ENCODE measurements at places on chromosomes 2 and 18. TPM values are rescaled to one million over a fixed set of nuclear protein-coding genes. Genes with fewer than 3 reads are reported as not detected.

- DNase-seq: no peak
These were observed 175.5 kb downstream of the OTX1 start for GRCh38 chr2:63225964-63226686.

DNA sequence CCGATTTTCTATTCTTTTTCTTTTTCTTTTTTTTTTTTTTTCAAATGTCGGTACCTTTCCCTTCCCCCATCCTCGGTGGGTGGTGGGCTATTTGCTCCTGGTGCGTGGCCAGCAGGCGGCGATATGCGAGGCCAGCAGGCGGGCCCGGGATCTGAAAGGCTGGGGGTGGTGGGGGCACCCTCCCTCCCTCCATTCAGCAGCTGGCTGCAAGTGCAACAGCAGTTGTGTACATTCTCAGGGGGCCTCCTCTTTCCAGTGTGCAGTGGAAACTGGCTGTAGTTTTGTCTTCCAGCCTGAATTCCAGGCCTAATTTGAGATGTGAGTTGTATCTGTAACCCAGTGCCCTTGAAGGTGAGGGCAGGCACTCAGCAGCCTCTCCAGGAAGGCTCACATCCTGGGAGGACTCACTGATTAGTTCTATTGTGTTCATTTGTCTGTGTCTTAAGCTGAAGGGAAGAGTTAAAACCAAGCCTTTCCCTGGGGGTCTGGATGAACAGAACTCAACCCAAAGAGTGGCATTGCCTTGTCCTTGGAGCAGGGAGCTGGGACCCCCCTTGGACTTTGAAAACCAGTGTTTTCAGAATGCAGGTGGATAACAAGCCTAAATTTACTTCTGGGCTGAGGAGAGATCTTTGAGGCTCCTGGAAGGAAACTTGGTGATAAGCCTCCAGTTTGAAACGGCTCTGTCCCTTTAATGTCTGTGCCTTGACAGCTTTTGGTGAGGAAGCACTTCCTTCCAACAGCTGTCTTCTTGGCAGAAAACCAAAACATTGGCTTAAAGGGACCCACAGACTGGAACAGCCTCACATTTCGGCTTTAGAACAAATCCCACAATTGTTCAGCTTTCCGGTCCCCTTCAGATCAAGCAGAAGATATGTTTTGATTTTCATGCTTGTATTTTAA, 3.3 kb downstream of the MYCN start:
- no peak for DNase-seq

GRCh38 chr2:29420999-29421782, 306.0 kb downstream of the CLIP4 start:
- no peak for DNase-seq

GRCh38 chr2:154758871-154759270, 60.4 kb downstream of the KCNJ3 start:
- DNase-seq: no peak

- no peak for DNase-seq
These were observed 108.7 kb downstream of the XRCC5 start for GRCh38 chr2:216217904-216218260.

DNA sequence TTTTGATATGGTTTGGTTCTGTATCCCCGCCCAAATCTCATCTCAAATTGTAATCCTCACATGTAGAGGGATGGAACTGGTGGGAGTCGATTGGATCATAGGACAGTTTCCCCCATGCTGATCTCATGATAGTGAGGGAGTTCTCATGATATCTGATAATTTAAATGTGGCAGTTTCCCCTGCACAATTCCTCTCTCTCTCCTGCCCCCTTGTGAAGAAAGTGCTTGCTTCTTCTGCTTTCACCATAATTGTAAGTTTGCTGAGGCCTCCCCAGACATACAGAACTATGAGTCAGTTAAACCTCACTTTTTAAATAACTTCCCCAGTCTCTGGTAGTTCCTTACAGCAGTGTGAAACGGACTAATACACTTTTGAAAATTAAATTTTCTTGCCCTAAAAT, 12.3 kb upstream of the KCNJ3 start:
- no peak for DNase-seq

Gene PRKAG3
- not detected for total RNA-seq

Gene TNS1
- total RNA-seq: 1.3 TPM

Gene CFLAR
- 415 TPM for total RNA-seq

Gene GKN2
- total RNA-seq: not detected

Gene PAX8
- total RNA-seq: 0.45 TPM
